ENCODE measurements at places on chromosomes 7 and 10.

GRCh38 chr10:74084955-74085354, 65.7 kb downstream of the AP3M1 start:
- no peak for DNase-seq

GRCh38 chr10:16011548-16011947, 151.2 kb upstream of the MINDY3 start:
- no peak for DNase-seq

- DNase-seq, result no peak
These were observed 113.4 kb downstream of the PLXDC2 start for GRCh38 chr10:19929506-19930140.

DNA sequence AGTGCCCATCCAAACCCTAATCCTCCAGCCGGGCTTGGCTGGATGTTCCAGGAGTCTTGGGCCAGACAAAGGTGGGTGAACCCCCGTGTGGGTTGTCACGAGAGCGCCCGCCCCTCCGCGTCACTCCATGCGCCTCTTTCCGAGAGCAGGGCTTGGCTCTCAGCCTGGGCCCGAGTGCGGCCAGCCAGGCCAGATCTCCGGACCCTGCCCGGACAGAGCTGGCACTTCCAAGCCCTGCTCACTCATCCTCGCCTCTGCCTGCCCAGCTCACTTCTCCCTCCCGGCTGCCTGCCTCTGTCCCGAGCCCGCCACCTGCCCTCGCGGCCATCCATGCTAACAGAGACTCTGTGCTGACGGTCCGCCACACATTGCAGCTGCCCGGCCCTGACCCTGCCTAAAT, 34.6 kb downstream of the AGAP3 start:
- DNase-seq, result no peak

GRCh38 chr7:105672801-105673200, 91.5 kb upstream of the EFCAB10 start:
- DNase-seq, result no peak

- no peak for DNase-seq
These were observed 83.1 kb downstream of the HIBADH start for GRCh38 chr7:27579565-27579964.

DNA sequence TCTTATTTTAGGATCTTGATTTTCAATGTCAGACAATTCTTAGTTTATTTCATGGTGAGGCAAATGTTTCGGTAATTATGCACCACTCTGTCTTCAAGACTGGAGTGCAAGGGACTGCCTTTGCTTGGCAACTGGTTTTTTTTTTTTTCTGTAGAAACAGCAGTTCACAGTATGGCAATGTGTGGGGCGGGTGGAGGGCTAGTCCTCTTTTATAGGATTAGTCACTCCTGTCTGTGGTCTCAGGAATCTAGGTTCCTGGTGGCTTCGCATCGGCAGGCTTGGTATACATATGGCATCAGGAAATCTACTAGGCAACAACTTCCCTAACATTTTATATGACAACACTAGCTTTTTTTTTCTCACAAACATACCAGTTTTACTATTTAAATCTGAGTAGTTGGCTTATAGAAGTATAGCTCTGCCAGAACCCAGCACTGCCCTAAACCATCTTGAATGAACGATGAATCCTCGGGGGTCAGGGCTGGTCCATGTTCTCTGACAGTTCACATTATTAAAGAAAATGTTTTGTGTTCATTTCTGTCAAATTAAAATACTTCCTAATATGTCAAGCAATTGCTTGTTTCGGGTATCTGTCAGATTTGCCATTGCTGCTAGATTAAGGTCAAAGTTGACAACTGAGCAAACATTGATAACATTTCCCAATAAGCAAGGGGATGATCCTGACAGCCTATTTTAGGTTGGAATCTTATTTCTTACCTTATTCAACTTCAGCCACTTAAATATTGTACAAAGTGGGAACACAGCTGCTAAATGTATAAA, 289.7 kb upstream of the VSTM2A start:
- DNase-seq, result no peak

DNA sequence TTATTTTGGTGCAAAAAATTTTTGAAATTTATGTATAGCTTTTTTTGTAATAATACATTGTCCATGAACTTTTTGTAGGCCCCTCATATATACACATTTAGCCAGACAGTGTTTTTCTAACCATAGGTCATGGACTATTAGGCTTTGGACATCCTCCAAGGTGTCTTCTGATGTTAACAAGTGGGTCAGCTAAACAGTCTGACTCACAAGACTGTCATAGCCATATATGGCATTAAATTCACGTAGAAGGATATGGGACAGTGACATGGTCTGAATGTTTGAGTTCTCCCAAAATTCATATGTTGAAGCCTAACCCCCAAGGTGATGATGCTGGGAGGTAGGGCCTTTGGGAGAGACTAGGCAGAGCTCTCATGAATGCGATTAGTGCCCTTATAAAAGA, 14.0 kb upstream of the NUB1 start:
- no peak for DNase-seq

- no peak for DNase-seq
These were observed 22.9 kb downstream of the WNT16 start for GRCh38 chr7:121351682-121352081.

DNA sequence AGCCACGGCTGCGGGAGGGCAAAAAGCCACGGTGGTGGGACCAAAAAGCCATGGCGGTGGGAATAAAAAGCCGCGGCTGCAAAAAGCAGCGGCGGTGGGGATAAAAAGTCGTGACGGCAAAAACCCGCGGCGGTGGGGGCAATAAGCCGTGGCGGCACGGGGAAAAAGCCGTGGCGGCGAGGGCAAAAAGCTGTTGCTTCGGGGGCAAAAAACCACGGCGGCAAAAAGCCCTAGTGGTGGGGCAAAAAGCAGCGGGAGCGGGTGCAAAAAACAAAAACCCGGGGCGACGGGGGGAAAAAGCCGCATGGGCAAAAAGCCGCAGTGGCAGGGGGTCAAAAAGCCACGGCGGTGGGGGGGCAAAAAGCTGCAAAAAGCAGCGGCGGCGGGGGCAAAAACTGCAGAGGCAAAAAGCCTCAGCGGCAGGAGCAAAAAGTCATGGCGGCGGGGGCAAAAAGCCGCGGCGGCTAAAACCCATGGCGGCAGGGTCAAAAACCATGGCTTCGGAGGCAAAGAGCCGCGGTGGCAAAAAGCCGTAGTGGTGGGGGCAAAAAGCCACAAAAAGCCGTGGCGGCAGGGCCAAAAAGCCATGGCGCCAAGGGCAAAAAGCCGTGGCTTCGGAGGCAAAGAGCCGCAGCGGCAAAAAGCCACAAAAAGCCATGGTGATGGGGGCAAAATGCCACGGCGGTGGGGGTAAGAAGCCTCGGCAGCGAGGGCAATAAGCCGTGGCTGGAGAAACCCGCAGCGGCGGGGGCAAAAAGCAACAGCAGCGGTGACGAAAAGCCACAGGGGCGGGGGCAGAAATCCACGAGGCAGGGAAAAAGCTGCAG, 525.8 kb downstream of the ZNF33B start:
- no peak for DNase-seq

DNA sequence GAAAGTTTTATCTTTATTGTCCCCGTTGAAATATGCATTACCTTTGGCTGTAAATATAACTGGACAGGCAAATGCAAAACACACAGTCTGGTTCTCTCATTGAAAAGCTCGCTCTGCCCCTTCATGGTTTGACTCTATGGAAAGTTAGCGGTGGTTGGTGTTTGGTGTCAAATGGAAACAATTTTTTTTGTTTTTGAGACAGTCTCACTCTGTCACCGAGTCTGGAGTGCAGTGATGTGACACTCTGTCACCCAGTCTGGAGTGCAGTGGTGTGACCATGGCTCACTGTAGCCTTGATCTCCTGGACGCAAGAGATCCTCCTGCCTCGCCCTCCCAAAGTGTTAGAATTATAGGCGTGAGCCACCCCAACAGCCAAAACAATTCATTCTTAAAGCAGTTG, 149.7 kb downstream of the LRRC4 start:
- DNase-seq, result no peak

DNA sequence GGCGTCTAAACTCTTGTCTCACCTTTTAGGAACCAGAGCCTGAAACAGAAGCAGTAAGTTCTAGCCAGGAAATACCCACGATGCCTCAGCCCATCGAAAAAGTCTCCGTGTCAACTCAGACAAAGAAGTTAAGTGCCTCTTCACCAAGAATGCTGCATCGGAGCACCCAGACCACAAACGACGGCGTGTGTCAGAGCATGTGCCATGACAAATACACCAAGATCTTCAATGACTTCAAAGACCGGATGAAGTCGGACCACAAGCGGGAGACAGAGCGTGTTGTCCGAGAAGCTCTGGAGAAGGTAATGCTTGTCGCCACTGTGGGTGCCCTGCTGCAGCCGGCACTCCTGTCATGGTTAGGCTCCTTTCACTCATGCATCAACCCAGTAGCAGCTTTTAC, 113.1 kb downstream of the ZMYND11 start:
- DNase-seq, result no peak

GRCh38 chr10:80463868-80464267, 9.8 kb downstream of the TSPAN14 start:
- DNase-seq, result no peak

DNA sequence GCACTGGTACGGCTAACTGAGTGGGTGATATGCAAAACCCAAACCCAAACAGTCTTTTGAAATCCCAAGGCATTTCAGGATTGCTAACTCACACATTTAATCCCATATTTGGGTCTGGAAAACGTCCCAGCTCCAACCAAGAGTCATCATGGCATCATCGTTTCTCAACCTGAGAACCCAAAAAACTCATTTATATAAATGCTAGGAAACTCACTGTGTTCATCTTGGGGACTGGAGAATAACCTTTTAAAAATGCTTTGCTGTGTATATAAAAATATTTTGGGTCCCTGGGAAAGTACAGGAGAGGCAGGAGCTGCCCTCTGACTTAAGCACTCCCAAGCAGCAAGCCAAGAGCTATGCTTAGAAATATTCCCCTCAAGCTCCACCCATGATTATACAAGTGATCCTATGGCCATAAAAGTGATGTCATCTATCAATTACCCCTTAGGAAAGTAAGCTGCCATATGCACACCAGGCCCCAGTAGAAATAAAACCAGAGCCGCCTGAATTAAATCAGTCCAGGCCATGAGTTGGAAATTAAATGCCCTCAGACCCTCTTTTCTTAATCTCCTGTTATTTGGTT, 352.1 kb downstream of the FRMD4A start:
- DNase-seq, result no peak

GRCh38 chr7:137890449-137890921, 43.7 kb upstream of the DGKI start:
- no peak for DNase-seq

GRCh38 chr10:60288256-60288655, 101.4 kb downstream of the ANK3 start:
- no peak for DNase-seq

DNA sequence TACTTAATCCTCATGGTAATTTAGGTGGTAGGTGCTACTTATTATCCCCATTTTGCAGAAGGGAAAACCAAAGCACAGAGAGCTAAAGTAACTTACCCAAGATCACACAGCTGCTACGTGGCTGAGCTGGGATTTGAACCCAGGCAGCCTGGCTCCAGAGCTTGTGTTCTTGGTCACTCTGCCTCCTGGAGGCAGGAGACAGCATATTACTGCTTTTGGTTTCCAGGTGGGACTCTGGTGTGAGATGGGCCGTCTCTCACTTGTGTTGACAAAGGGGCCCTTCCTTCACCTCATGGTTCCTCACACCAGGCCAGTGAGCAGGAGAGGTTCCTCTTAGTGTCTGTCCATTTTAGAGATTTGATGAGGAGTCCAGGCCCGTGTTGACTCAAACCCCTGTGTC, 79.8 kb upstream of the PPIF start:
- DNase-seq, result no peak

- DNase-seq, result no peak
These were observed 50.5 kb upstream of the ZMIZ2 start for GRCh38 chr7:44698046-44698580.

GRCh38 chr7:43612128-43612527, 29.2 kb downstream of the STK17A start:
- no peak for DNase-seq

DNA sequence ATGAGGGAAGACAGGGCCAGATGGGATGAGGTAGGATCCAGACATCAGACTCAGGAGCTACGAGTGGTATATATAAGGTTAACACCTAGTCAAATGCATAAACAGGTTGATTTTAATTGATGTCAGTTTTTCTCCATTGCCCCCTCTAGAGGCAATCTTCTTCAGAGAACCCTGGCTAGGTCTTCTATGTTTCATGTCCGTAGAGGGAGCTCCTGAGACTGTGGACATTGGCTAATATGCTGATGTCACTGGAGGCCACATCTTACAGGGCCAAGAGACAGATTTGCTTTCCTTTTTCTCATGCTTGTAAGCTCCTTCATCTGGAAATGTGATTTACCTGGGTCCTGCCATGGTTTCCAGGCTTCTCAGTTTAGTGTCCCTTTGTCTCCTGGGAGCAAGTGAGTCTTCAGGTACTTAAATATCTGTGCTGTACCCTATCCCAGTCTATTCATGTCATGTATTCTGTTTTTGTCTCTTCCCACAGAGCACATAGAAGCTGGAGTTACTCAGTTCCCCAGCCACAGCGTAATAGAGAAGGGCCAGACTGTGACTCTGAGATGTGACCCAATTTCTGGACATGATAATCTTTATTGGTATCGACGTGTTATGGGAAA, 161.6 kb upstream of the PRSS1 start:
- no peak for DNase-seq

DNA sequence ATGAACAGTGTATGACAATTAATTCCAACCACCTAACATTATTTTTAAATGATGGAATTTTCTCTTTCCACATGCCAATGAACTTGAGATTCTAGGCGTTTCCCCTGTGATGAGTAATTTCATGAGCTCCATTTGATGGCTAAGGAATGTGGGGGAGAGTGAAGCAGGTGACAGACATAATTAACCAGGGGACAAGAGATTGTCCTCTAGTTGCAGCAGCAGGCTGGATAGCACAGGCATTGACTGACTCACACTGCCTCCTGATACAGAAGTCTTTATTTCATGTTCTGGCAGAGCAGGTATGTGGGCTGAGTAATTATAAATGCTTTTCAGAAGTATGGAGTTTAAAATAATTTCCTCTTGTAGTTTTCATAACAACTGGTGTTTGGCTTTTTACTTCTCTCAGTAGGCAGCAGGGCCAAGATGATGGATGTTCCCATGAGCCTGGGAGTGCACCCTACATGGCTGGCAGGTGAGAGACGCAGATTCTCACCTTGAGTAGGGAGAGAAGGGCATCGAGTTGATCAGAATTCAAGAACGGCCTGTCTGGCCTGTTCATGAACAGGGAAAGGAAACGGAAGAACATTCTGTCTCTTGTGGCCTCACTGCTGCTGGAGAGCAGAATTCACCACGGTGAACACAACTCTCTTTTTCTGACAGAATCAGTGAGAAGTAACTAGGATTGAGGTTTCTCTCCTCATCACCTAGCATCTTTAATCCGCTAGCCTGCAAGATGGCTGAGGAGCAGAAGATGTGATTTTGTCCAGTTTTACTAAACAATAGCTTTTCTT, 118.8 kb downstream of the AOAH start:
- no peak for DNase-seq

Measured in effector memory CD4-positive, alpha-beta T cell (primary cell).